ENCODE measurements at places on chromosomes 5 and 9. TPM values are rescaled to one million over a fixed set of nuclear protein-coding genes. Genes with fewer than 3 reads are reported as not detected.

- no peak for DNase-seq
Measured at GRCh38 chr5:122311497-122311960, 508 bp upstream of the SNCAIP start.

DNA sequence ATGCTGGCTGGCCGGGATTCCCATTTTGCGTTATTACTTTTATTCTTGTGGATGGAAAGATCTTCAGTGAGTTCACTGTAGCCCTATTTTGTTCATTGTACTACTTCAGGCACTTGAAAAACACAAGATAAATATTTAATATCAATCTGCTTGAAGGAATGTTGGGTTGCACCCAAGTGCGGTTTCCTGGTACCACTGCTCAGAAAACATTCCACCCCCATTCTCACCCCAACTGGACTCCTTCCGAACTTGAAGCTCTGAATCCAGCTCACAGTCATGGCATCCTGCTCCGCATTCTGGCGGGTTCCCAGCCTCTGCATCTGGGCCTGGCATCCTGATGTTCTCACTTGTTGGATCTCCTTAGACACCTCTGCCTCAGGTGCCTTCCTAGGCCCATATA is 103.2 kb downstream of the CFAP90 start:
- DNase-seq = no peak

The ALAD gene
- total RNA-seq = 13.3 TPM

DNA sequence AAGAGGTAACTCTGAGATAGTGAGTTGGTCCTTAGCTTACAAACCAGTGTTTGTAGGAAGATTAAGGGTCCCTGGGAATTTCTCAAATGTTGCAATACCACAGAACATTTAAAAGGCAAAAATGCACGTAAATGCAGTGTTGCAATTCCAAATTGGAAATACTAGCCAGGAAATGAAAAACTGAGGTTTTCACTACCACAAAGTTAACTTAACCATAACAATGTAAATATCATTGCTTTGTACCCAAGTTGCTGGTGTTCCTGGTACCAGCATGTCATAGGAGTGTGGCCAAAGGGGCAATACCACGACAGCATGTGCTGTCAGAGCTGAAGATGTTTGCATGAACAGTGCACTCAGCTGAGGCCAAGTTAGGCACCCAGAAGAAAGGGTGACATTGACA is 382.9 kb downstream of the GLIS3 start:
- DNase-seq = no peak

- DNase-seq = no peak
Measured at GRCh38 chr5:133475986-133476385, 136.4 kb downstream of the FSTL4 start.
